ENCODE measurements at places on chromosomes 13 and 19. TPM values are rescaled to one million over a fixed set of nuclear protein-coding genes. Genes with fewer than 3 reads are reported as not detected.

SOX21 gene
- total RNA-seq, result not detected

LILRA1 gene
- total RNA-seq, result not detected

PRR22 gene
- 2.1 TPM for total RNA-seq

FGF22 gene
- 0.05 TPM for total RNA-seq

TYROBP gene
- total RNA-seq, result not detected

PSMC4 gene
- 351 TPM for total RNA-seq

PTPRH gene
- 103 TPM for total RNA-seq

S1PR5 gene
- not detected for total RNA-seq

CRX gene
- not detected for total RNA-seq

C3 gene
- 0.64 TPM for total RNA-seq

AMH gene
- total RNA-seq, result 17.3 TPM

TEKTIP1 gene
- total RNA-seq, result not detected

OR1M1 gene
- total RNA-seq, result not detected

LIM2 gene
- total RNA-seq, result not detected

SULT2B1 gene
- total RNA-seq, result 48.6 TPM

USE1 gene
- 29.1 TPM for total RNA-seq

DNM2 gene
- total RNA-seq, result 196 TPM

PPM1N gene
- 15.3 TPM for total RNA-seq

STOML3 gene
- total RNA-seq, result not detected

CASP14 gene
- not detected for total RNA-seq

TTC9B gene
- 0.94 TPM for total RNA-seq

ZNF841 gene
- 6.7 TPM for total RNA-seq

SERP2 gene
- 7.7 TPM for total RNA-seq

STAP2 gene
- total RNA-seq, result 74.4 TPM

Data from HT-29 (cell line).